ENCODE measurements at places on chromosomes 11 and 22.

- DNase-seq = no peak
Observed at GRCh38 chr11:38153985-38154384, 1555.9 kb upstream of the RAG2 start.

- DNase-seq = no peak
Observed at GRCh38 chr11:32448232-32448631, 12.9 kb upstream of the WT1 start.

- DNase-seq = no peak
Observed at GRCh38 chr22:25844601-25845000, 102.6 kb downstream of the MYO18B start.

- DNase-seq = peak; percentile 69
Observed at GRCh38 chr22:22397292-22397870, 111.2 kb downstream of the ZNF280B start.

DNA sequence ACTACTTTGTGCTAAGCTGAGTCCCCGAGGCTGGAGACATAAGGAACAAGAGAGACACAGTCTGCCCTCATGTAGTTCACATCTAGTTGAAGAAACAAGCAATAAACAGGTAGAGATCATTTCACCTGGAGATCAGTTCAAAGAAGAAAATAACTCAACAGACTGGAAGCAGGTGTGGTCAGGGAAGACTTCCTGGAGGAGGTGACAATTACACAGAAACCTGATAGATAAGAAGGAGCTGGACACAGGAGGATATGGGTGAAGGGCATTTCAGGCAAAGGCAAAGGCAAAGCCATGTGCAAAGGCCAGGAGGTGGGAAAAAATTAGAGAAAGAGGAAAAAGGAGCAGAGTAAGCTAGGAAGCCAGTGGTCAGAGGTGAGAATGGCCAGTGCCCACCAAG, 115.6 kb downstream of the MN1 start:
- no peak for DNase-seq

GRCh38 chr22:20002636-20003035, 14.0 kb downstream of the ARVCF start:
- DNase-seq = peak; percentile 44

DNA sequence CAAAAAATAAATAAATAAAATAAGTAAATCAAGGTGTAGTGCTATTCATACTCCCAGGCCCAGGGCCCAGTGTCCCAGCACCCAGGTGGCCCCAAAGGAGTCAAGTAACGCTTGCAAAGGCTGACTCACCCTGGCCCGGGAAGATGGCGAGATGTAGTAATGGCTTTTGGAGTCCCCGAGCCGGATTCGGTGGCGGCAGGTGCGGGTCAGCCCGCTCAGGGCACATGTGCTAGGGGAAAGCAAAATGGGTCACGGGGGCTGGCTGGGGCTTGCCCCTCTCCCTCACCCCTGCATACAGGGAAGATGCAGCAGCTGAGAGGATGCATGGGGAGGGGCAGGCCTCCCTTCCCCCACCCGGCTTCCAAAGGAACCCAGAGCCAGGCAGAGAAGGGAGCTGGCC, 11.0 kb upstream of the FADS3 start:
- no peak for DNase-seq

DNA sequence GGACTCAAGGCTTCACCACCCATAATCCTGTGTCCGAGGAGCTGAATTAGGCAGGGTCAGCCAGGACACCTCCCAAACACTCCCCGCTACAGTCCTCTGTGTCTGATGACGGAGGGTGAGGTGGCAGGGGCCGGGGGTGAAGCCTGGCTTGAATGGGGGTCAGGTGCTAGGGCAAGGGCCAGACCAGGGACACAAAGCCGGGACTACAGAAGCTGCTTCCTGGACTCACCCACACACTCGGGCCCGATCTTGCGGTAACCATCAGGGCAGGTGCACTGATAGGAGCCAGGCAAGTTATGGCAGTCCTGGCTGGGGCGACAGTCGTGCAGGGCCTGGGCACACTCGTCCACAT, 2.3 kb downstream of the EFEMP2 start:
- no peak for DNase-seq

- DNase-seq = no peak
Observed at GRCh38 chr11:119704849-119705248, 24.2 kb downstream of the NECTIN1 start.

DNA sequence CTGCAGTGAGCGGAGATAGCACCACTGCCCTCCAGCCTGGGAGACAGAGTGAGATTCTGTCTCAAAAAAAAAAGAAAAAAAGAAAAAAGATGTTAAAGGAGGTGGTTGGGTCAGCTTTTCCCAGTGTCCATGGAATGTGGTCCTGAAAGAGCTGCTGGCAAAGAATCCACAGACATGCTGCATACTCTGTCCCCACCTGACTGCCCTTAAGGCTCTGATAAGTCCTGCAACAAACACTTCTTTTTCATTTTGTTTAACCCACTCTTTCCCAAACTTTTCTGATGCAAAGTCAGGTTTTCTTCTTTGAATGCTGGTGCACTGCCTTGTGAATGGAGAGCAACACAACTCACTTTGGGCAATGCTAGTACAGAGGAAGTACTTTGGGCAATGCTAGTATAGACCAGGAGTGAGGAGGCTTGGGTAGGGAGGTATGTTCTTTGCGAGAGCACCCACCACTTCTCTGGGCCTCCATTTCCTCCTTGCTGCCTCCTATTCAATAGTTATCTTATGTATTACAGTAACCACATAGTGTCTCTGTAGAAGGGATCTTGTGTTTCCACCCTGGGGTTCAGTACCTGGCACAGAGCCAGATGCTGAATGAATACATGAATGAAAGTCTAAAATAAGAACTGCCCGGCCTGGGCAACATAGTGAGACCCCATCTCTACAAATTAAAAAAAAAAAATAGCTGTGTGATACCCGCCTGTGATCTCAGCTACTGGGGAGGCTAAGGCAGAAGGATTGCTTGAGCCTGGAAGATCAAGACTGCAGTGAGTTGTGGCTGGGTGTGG, 18.9 kb downstream of the LIF start:
- DNase-seq = no peak

- no peak for DNase-seq
Observed at GRCh38 chr22:38028344-38029130, 28.7 kb upstream of the PICK1 start.

GRCh38 chr22:48842583-48842945, 985.1 kb downstream of the BRD1 start:
- DNase-seq = no peak

DNA sequence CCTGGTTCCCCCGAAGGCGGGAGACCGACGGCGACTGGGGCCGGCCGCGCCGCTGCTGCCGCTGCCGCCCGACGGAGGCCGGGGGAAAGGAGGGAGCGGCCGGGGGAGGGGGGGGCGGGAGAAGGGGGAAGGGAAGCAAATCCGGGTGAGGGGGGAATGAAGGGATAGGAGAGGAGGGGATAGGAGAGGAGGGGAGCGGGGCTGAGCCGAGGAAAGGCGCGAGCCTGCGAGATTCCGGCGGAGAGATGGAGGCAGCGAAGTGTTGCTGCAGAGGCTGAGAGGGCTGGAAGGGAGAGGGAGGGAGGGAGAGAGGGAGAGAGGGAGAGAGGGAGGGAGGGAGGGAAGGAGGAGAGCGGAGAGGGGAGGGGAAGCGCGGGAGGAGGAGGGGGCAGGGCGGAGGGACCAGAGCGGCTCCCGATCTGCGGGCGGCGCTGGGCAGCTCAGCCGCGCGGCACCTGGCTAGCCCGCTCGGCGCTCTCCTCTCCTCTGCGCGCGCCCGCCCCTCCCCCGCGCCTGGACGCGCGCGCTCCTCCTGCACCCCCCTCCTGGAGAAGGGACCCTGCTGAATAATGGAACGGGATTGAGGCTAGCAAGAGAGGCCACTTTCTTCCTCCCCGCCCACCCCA, 52.3 kb downstream of the SLC22A12 start:
- DNase-seq = no peak

DNA sequence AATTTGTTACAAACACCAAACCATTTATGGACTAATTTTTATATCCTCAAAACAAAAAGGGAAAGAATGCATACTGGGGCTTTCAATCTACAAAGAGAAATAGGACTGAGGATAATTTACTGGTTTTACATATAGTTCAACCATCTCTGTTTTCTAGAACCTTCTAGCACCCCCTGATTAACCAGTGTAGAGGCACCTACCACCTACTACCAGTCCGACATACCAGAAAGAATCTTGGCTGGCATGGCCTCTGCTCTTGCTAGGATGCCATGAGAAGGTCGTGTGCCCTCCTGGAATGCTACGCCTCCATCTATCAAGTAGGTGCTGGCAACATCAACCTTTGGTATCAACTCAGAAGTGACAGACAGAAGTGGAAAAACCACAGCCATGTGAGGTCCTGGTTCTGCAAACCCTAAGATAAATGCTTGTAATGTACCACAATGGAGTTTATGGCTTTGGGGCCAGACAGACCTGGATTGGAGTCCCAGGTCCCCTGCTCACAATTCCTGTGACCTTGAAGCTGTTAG, 28.2 kb downstream of the MYH9 start:
- no peak for DNase-seq

- DNase-seq = no peak
Observed at GRCh38 chr11:70786021-70786665, 387.8 kb downstream of the CTTN start.

- DNase-seq = no peak
Observed at GRCh38 chr11:118511601-118512000, 15.7 kb upstream of the TTC36 start.

GRCh38 chr11:116946414-116946813, 109.0 kb upstream of the APOA1 start:
- DNase-seq = peak; percentile 49

DNA sequence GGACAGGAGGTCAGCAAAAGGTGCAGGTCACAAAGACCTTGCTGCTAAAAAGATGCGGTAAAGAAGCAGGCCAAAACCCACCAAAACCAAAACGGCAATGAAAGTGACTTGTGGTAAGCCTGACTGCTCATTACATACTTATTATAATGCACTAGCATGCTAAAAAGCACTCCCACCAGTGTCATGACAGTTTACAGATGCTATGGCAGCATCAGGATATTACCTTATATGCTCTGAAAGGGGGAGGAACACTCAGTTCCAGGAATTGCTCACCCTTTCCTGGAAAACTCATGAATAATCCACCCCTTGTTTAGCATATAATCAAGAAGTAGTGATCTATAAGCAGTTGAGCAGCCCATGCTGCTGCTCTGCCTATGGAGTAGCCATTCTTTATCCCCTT, 45.2 kb upstream of the SLC5A12 start:
- no peak for DNase-seq

DNA sequence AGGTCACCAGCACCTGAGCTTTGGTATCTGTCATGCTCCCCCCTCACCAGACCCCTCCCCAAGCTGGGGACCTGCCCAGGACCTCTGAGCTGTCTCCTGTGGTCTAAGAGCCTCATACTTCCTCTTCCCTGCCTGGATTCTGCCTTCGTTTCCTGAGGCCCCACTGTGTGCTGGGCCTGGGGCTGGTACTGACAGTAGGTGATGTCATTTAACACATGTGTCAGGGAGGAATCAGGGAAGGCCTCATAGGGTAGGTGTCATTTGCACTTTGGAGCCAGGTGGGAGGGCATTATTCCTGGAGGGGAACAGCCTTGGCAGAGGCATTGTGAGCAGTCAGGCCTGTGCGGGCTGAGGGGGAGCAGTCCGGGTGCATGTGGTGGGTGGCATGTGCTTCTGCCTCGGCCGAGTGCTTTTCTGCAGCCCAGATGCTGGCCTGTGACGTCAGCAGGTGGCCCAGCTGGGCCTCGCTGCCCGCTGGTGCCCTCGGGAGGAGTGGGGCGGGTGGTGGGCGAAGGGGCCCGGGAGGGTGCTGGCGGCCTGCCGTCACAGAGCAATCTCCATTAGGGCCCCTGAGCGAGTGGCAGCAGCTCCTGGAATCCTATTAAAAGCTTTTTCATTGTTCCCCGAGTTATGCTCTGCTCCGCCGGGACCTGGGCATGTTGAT, 9.1 kb downstream of the FLRT1 start:
- no peak for DNase-seq

DNA sequence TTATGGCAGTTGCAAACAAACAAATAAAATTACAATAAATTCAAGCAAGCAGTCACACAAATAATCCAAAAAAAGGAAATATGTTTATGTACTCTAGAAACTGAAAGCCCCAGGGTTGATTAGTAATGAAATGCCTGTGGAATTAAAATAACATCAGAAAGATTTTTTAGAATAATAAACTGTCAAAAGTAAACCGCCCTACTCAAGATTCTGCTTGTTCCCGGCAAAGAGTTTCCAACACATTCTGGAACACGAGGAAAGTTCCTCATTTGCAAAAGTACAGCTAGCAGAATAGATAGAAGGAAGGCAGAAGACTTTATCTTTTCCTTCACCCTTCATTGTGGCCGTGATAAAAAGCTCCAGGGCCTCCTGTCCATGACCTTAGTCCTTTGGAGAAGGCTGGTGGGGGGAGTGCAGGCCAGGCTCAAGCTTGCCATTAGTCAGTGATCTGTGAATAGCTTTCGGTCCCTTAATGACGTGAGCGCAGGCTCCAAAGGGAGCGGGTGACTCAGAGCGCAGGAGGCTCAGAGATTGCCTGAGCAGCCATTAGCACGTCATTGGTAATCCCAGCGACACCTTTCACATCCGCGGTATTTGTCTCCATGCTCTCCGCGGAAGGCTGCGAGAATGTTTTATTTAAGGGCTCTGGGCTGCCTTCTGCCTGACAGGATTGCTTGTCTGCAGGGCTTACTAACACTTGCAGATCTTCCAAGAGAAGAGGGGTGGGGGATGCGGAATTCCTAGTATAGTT, 458.3 kb downstream of the METTL15 start:
- DNase-seq = no peak

DNA sequence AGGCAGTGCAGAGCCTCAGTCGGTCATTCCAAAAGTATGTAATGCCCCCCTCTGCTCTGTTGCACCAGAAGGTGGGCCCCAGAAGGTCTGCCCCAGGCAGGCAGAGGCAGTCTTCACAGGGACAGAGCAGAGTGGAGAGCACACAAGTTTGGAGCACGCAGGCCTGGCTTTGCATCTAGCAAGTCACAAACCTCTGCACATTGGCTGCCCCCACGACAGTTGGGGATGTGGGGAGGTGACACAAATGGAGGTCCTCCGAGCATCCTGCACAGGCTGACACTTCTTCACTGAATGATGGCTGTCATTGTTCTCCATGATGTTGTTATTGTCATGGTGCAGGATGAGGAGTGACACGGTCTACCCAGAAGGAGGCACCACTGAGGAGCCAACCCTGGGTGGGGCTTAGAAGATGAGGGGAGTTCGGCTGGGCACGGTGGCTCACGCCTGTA, 11.9 kb downstream of the TOM1 start:
- DNase-seq = no peak

- peak; percentile 13 for DNase-seq
Observed at GRCh38 chr11:38019072-38019775, 1421.2 kb upstream of the RAG2 start.

DNA sequence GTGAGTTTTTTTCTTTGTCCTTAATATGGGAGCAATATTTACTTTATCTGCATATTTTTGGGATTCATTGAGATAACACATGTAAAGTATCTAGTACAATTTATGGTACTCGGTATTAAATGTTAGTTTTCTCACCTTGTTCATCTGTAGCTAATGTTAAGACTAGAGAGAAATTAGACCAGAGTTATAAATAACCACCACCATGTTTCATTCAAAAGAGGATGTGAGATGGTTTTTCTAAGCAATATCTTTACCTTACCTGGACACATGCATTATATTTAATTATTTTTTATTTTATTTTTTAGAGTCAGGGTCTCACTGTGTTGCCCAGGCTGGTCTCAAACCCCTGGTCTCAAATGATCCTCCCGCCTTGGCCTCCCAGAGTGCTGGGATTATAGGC, 18.4 kb downstream of the ARHGAP42 start:
- DNase-seq = no peak

- no peak for DNase-seq
Observed at GRCh38 chr11:110312670-110313069, 16.3 kb upstream of the RDX start.

Measured in SJCRH30 (cell line).